ENCODE measurements at places on chromosomes 2 and 18.

DNA sequence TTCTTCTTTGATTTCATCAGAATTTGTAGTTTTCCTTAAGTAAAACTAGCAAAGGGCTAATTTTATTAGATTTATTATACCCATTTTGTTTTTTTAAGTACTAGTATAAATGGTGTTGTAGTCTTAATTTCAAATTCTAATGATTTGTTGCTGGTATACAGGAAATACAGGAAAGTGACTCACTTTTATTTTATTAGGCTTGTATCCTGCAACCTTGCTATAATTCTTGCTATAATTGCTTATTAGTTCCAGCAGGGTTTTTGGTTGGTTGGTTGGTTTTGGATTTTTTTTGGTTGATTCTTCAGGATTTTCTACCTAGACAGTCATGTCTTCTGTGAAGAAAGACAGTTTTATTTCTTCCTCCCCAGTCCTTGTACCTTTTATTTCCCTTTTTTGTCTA lies 110.6 kb upstream of the IL1R2 start:
- DNase-seq: no peak

GRCh38 chr18:48475635-48476549 lies 62.9 kb upstream of the CTIF start:
- DNase-seq: peak; percentile 40

DNA sequence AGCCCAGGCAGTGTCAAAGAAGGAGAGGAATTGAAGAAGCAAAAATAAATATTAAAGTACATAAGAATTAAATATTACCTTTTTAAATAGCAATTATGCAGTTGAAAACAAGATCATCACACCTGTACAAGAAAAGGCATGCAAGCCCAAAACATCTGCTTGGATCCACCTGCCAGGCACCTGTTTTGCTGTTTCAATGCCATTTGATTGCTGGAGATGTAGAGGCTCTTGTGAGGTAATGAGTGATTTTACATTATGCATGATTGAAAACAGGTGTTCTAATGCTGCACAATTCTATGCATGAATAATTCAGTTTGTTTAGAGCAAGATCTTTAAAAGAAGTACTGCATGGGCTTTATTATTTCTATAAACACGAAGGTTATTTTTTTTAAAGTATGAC lies 700.6 kb upstream of the ZEB2 start:
- DNase-seq: peak; percentile 94

- no peak for DNase-seq
Measured at GRCh38 chr2:230512955-230513748, 97.2 kb downstream of the SP100 start.

DNA sequence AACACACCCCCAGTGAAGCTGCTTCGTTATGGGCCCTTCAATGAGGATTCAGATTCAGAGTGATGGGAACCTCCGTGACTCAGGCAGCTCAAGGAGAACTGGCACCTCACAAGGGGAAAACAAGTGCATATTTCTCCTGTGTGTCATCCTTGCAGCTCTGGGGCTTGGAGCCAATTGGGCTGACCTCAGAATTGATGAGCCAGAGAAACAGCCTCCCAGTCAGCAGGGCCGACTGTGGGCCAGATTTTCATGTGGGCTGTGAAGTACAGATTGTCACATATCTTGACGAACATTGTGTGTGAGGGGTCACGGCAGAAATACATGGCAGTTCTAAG lies 189.6 kb upstream of the SP5 start:
- no peak for DNase-seq

GRCh38 chr2:209614690-209615369 lies 156.8 kb upstream of the UNC80 start:
- no peak for DNase-seq

DNA sequence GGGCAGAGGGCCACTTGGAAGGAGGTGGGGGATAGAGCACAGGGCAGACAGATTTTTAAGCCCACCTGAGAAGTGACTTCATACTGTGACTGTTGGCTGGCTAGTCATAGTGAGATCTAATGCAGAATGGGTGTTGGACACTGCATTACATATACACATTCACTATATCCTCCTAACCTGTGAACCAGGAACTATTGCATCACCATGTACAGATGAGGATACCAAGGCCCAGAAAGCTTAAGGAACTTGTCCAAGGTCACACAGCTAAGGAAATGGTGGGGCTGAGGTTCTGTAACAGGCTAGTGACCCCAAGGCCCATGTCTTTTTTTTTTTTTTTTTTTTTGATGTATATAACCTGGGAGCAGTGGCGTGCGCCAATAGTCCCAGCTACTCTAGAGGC lies 49.6 kb upstream of the SPRED2 start:
- DNase-seq: no peak

- DNase-seq: peak; percentile 2
Measured at GRCh38 chr2:220334210-220334609, 706.8 kb downstream of the SLC4A3 start.

- DNase-seq: no peak
Measured at GRCh38 chr2:190528521-190529001, 6.0 kb downstream of the NEMP2 start.

Data from DMS79 (cell line).